Activated naive CD8-positive, alpha-beta T cell treated with anti-CD3 and anti-CD28 coated beads for 36 hours (primary cell): ENCODE measurements at places on chromosomes 3 and 15. TPM values are rescaled to one million over a fixed set of nuclear protein-coding genes. Genes with fewer than 3 reads are reported as not detected.

DNAJB11 gene
- total RNA-seq: 53.9 TPM

CCR9 gene
- not detected for total RNA-seq

CCDC33 gene
- total RNA-seq: 0.20 TPM

GATM gene
- total RNA-seq: 5.0 TPM

WDR73 gene
- 22.1 TPM for total RNA-seq

MUC4 gene
- total RNA-seq: 0.08 TPM

TRPM7 gene
- 45.4 TPM for total RNA-seq

UQCRC1 gene
- total RNA-seq: 193 TPM

ARGFX gene
- not detected for total RNA-seq

MTFMT gene
- total RNA-seq: 28.3 TPM

DPPA2 gene
- total RNA-seq: not detected

HRG gene
- total RNA-seq: not detected

MEGF11 gene
- not detected for total RNA-seq

NFKBIZ gene
- total RNA-seq: 57.7 TPM

KBTBD13 gene
- total RNA-seq: not detected

CFAP20DC gene
- 1.6 TPM for total RNA-seq

PAK6 gene
- 0.18 TPM for total RNA-seq

ANKRD63 gene
- not detected for total RNA-seq

ISLR2 gene
- total RNA-seq: not detected

UROC1 gene
- total RNA-seq: not detected

XCR1 gene
- not detected for total RNA-seq

LRRC3B gene
- total RNA-seq: not detected

SRGAP3 gene
- total RNA-seq: 1.2 TPM

SYNPR gene
- not detected for total RNA-seq

XYLB gene
- total RNA-seq: 6.9 TPM

PLSCR5 gene
- not detected for total RNA-seq

BFSP2 gene
- total RNA-seq: not detected

CP gene
- not detected for total RNA-seq

C2CD4A gene
- 0.12 TPM for total RNA-seq

DNAH12 gene
- total RNA-seq: not detected

GOLGA6L7 gene
- total RNA-seq: not detected

ITIH3 gene
- total RNA-seq: not detected

SPINK8 gene
- not detected for total RNA-seq

IMPG2 gene
- total RNA-seq: 0.14 TPM

PIK3CA gene
- 19.0 TPM for total RNA-seq

CHRNA7 gene
- total RNA-seq: not detected

SI gene
- not detected for total RNA-seq

TP63 gene
- not detected for total RNA-seq

GP9 gene
- not detected for total RNA-seq

ADGRG7 gene
- not detected for total RNA-seq

CLDN1 gene
- 0.10 TPM for total RNA-seq

QTRT2 gene
- 51.1 TPM for total RNA-seq

SLC24A5 gene
- total RNA-seq: not detected

PIGBOS1 gene
- 14.4 TPM for total RNA-seq

FSD2 gene
- not detected for total RNA-seq

RPL35A gene
- total RNA-seq: 1,619 TPM

RBM5 gene
- total RNA-seq: 102 TPM

FOXL2 gene
- total RNA-seq: not detected
